ENCODE measurements at places on chromosomes 7 and 10.

DNA sequence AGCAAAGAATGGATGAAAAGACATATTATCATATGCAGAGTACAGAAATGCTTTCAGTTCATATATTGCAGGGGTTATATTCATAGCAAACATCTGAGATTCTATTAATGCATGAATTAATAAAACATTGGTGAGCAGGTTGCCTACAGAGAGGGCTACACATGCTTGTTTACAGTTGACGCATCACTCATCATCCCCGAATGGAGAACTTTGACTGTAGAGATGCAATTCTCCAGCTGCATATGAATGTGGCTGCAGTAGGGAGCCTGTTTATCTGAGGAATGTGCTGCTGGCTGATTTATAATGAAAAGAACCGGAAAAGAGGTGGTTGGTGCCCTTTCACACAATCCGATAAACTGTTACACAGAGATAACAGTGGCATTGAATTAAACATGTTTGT lies 116.5 kb downstream of the GRM3 start:
- no peak for ATAC-seq

DNA sequence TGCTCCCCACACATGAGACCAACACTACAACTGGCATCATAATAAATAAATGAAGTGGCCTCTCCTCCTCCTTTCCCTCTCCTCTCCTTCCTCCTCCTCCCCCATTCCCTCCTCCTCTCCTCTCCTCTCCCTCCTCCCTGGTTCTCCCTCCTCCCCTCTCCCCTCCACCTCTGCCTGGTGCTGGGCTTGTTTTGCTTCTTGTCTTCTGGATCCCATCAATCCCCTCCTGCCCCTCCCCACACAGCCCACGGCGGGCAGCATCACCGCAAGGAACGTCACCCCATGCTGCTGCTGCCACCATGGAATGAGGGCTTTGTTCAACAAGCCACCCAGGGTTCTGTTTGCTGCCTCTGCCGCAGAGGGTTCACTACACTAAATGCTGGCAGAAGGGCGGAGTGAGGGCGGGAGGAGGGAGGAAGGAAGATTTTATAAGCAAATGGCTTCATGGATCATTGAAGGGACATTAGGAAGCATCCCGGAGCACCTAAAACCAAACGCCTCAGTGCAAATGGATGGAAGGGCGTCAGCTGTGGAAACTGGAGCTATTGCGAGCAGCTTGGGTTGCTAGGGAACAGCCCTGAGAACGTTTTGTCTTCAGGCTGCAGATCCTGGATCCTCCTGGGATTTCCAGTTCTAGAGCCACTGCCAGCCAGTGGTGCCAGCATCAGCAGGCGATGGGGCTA lies 379.7 kb upstream of the ZMIZ1 start:
- no peak for ATAC-seq

GRCh38 chr10:117126034-117126433 lies 12.0 kb downstream of the VAX1 start:
- no peak for ATAC-seq

- ATAC-seq, result no peak
Measured at GRCh38 chr10:102245932-102246251, 560 bp downstream of the GBF1 start.

GRCh38 chr10:11234857-11235531 lies 217.3 kb downstream of the CELF2 start:
- ATAC-seq, result peak; percentile 5

DNA sequence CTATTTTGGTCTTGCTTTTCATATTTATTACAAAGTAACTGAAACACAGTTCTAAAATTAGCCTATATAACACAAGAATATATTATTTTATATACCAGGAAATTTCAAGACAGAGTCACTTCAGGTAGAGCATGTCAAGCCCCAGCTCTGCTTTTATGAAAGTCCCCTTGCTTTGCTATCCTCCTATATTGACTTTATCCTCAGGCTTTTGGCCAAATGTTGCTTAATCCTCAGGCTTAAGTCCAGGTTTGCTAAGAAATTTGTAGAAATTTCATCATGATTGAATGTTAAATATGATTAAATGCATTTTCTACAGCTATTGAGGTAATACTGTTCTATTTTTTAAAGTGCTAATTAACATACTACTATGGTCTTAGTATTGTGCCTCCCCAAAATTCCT lies 227.6 kb downstream of the FZD1 start:
- no peak for ATAC-seq

DNA sequence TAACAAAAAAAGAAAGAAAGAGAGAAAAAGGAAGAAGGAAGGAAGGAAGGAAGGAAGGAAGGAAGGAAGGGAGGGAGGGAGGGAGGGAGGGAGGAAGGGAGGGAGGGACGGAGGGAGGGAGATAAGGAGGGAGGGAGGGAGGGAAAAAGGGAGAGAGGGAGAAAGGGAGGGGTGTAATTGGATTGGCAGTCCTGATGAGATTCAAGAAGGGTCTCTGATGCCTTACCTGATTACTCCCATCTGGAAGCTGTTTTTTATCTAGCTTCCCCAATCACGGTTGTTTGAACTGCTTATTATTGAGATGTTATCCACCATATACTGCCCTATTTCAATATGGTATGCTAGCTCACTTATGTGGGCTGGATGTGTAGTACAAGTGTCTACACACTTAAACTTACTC lies 27.3 kb downstream of the GNG11 start:
- ATAC-seq, result no peak
